ENCODE measurements at places on chromosomes 11 and 22. TPM values are rescaled to one million over a fixed set of nuclear protein-coding genes. Genes with fewer than 3 reads are reported as not detected.

The SMDT1 gene
- total RNA-seq = 86.6 TPM

The GGTLC3 gene
- not detected for total RNA-seq

The SCN3B gene
- total RNA-seq = not detected

The MMP27 gene
- total RNA-seq = not detected

The SYT12 gene
- not detected for total RNA-seq

The TYR gene
- total RNA-seq = not detected

The KRTAP5-10 gene
- total RNA-seq = not detected

The LZTR1 gene
- 103 TPM for total RNA-seq

The TENM4 gene
- total RNA-seq = not detected

The ACP2 gene
- 25.8 TPM for total RNA-seq

The IGSF9B gene
- 16.1 TPM for total RNA-seq

The ELF5 gene
- total RNA-seq = not detected

The CALCA gene
- not detected for total RNA-seq

The OR2AT4 gene
- not detected for total RNA-seq
